ENCODE measurements at places on chromosomes 7 and 10.

- DNase-seq, result no peak
Measured at GRCh38 chr7:118861581-118861980, 637.1 kb downstream of the ANKRD7 start.

DNA sequence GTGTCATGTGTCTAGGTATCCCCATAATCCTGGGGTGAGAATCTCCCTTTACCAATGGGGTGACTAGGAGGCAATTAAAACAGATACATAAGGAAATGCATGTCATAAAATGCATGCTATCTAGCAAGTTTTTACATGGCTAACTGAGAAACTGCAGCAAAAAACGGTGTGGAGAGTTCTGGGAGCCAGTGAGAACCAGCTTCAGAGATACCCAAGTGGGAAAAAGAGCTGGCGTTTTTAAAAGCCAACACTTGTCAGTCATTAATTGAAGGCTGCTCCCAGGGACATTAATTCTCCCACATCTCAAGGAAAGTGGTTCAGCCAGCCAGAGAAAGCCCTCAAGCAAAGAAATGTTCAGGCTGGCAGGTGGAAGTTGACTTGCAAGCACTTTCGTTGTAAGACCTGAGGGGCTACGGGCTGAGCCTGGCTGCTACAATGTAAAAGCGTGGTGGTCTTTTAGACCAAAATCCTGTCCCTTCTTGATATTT, 28.1 kb downstream of the ST8SIA6 start:
- no peak for DNase-seq

DNA sequence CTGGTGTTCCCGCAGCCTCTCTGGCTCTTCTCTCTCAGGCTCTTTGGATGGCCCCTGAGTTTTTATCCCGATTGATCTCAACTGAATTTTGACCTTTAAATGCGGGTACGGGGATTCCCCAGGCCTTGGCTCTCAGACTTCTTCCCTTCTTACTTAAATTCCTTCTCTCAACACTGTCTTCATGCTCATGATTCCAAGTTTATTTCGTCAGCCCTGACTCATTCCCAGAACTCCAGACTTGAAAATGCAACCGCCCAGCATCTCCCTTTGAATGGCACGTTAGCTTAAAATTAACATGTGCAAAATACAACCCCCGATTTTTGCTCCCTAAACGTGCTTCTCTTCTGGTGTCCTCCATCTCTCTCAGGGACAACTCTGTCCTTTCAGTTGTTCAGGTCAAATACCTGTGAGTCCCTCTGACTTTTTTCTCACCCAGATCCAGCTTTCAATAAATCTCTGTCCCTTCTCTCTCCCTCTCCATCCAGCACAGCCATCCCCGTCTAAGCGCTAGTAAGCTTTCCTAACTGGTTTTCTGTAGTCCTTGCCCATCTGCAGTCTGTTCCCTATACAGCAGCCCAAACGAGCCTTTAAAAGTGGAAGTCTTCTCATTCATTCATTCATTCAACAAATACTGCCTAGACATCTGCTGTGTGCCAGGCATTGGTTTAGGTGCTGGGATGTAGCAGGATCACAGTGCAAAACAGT, 7.1 kb downstream of the HECW1 start:
- no peak for DNase-seq

GRCh38 chr10:24824124-24824523, 100.4 kb upstream of the ARHGAP21 start:
- DNase-seq, result no peak

- no peak for DNase-seq
Measured at GRCh38 chr10:86265236-86265894, 101.2 kb downstream of the GRID1 start.

DNA sequence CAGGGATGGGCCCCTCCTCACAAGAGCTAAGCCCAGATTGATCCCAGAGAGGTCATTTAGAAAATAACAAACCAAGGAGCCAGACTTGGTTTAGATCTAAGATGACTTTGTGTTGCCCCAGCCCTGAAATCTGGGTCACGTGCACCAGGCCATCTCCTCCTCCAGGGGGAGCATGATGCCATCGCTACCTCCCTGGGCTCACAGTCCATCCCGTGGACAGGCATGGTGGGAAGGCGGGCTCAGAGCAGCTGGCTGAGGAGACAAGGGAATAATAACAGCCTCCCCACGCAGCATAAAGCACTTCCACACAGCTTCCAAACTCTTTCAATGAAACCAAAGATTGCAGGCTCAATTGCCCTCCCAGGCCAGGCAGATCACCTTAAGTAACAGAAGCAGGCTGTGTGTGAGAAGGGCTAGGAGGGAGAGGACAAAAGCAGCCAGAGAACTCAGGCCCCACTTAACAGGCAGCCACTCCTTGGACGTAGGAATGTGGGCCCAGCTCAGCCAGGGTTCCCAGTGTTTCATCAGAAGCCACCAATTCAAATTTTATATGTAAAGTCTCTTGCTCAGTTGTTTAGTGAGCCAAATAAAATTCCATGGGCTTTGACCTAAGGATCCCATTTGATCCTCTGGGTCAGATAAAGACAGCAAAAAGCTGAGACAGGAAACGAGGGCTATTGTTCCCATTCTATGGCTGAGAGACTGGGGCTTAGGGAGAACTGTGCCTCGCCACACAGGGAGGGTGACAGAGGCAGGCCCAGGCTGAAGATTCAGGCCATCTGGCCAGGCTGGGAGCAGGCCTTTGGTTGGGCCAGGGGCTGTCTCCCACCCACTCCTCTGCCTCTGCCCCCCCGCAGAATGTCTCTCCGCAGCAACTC, 100.2 kb downstream of the COL13A1 start:
- DNase-seq, result peak; percentile 28

DNA sequence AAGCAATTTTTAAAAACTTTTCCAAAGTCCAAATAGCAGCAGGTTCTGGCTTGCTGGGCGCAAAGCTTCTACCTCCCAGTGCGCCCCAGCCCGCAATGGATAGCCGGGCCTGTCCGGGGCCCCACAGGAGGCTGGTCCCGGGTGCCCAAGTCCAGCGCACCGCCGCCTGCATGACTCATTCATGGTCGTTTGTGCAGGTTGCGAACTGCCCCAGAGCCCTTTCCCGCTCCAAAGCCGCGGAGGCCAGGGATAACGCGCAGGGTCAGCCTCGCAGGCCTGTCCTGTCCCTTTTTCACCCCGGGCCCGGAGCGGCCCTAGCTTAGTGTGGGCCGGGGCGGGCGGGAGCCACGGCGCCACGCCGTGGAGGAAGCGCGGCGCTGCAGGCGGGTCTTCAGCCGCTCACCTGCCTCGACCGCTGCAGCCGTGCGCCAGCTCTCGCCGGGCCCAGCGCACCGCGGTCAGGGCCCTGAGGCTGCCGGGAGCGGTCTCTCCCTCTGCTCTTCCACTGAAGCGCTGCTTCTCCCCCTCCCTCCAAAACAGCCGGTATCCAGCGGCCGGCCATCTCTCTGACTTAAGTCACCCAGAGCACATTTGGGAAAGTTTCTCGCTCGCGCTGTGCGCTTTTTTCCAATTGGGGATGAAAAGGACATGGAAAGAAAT, 1.7 kb upstream of the EGR2 start:
- DNase-seq, result peak; percentile 56

DNA sequence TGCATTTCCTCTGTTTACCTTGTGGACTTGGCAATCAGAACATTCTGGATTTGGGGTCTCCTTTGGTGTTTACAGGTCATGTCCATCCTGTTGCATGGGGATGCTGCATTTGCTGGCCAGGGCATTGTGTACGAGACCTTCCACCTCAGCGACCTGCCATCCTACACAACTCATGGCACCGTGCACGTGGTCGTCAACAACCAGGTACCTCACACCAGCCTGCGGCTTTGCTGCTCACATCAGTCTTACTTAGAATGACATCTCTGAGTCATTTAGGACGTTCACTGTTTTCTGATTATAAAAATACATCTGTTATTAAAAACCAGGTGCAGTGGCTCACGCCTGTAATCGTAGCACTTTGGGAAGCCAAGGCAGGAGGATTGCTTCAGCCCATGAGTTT, 67.0 kb upstream of the ZMIZ2 start:
- no peak for DNase-seq

- DNase-seq, result no peak
Measured at GRCh38 chr7:2605608-2606538, 25.9 kb upstream of the TTYH3 start.

- no peak for DNase-seq
Measured at GRCh38 chr7:27967639-27968038, 213.0 kb downstream of the JAZF1 start.

DNA sequence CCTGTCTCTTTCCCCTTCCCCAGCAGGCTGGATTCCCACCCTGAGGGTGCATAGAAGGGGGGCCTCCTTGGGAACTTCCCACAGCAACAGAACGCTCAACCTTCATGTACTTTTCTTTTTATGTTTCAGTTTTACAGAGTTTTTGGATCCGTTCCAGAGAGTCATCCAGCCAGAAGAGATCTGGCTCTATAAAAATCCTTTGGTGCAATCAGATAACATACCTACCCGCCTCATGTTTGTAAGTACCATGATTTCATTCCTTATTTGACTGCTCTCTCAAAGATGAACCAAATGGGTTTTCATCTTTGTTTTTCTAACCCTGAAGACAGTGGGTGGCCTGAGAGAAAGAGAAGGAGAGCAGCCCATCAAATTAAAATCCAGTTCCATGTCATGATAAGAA, 46.7 kb downstream of the PLPP4 start:
- DNase-seq, result no peak

DNA sequence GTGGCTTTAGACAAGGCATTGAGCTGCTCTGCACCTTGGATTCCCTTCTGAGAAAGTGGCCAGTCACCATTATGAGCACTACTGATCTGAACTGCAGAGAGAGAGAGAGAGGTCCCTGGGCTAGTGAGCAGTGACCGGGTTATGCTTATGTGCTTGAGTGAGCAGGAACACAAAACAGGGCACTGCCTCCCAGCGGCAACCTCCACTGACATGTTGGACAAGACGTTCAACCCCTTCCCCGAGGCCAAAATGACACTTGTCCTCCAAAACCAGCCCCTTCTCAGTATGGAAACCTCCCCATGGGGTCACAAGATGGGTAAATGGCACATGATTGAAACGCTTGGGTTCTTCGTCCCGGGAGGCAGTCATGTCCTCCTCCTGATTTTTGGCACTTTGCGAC, 339.4 kb upstream of the ZMIZ1 start:
- DNase-seq, result no peak

- peak; percentile 91 for DNase-seq
Measured at GRCh38 chr7:21767300-21767900, 178.3 kb downstream of the CDCA7L start.

DNA sequence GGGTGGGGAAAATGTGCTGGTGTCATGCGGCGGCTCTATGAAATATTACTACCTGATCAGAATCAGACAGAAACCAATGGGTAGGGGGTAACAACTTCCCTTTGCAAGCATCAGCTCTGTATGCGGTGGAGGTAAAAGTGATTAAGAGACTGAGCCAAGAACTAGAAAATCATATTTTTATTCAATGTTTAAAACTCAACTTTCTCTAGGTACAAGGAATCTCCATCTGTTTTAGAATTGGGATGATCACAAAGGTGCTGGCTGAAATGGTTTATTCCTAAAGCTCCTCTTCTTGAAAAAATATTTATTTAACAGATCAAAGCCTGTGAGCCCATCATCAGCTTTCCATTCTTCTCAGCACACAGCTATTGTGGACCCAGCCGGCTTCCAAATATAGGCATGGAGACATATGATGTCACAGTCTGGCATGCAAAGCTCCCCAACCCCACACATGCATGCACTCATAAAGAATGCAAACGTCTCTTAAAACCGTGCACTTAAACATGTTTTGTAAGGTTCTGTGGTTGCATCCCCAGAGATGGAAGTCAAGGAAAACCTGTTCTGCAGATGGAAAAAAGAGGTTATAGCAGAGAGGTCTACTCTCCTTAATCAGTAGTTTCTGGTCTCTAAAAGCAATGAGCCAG, 126.0 kb downstream of the SKIDA1 start:
- DNase-seq, result no peak

- DNase-seq, result no peak
Measured at GRCh38 chr7:85522070-85522469, 335.2 kb upstream of the SEMA3D start.

GRCh38 chr10:96334616-96335526, 23.9 kb downstream of the OPALIN start:
- DNase-seq, result peak; percentile 13
